ENCODE measurements at places on chromosomes 4 and X.

GRCh38 chrX:110180176-110180927, 137.5 kb downstream of the AMMECR1 start:
- DNase-seq, result peak; percentile 78

DNA sequence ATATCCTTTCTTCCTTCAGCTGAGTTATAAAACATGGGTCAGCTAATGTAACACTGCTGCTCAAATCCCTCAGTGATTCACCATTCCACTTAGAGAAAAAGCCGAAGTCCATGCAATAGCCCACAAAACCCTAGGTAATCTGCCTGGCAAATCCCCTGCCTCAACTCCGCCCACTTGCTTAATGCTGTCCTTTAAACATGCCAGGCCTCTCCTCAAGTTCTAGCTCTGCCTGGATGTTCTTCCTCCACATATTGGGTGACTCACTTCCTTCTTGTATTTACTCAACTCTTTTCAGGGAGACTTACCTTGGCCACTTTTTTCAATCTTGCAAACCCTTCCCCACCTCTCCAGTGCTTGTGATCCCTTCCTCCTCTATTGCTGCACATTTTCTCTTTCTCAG, 89.8 kb downstream of the EMCN start:
- peak; percentile 96 for DNase-seq

DNA sequence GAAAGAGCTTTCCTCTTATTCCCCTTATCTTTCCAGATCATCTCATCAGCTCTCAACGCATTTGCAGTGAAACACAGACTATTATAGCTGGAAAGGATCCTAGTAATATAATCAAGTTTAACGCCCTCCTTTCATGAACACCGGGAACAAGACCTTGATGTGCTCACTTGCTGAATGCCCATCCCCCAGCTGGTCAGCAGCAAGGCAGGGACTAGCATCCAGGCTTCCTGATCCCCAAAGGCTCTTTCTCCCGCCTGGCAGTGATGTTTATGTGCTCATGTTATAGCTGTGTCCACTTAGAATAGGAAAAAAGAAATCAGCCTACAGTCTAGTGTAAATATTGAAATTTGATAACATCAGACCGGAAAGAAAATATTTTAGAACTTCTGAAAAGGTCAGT, 24.6 kb downstream of the GPC4 start:
- no peak for DNase-seq

GRCh38 chr4:147492306-147492705, 11.4 kb downstream of the EDNRA start:
- no peak for DNase-seq

DNA sequence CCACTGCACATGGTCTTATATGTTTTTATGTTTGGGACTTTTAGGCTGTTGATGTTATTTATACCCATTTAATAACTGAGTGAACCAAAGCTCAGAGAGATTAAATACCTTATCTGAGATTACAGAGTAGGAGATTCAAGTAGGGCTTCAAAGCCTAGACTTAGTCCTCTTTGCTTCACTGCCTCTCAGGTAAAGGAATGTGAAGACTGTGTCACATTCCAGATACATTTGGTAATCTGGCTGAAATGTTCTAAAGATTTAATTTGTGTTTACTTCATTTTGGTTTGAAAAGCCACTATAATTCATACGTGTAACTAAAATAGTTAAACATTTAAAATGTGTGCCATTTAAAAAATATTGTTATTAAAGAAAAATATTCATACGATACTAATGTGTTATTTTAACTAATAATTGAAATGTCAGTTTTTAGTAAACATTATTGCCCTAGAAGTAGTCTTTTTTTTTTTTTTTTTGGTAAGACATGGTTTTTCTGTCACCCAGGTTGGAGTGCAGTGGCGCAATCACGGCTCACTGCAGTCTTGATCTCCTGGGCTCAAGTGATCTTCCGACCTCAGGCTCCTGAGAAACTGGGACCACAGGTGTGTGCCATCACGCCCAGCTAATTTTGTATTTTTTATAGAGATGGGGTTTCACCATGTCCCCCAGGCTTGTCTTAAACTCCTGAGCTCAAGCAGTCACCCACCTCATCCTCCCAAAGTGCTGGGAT, 54.3 kb downstream of the WWC2 start:
- DNase-seq, result no peak

- DNase-seq, result no peak
Observed at GRCh38 chr4:101127176-101127790, 220.0 kb downstream of the PPP3CA start.

GRCh38 chrX:9638871-9639270, 126.8 kb downstream of the GPR143 start:
- DNase-seq, result no peak

DNA sequence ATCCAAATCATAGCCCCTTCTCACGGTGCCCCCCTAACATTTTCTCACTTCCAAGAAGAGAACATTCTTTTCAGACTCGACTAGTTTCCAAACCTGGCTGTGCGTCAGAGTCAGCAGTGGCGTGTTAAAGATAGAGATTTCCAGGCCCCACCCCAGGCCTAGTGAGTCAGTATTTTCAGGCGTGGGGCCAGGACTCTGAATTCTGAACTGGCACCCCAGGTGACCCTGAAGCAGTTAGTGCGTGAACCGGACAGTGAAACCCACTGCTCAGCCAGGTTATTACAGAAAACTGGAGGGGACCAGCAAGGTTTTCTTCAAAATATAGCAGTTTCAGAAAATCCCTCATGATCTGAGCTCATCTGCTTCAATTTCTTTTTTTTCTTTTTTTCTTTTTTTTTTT, 35.0 kb upstream of the BCOR start:
- peak; percentile 61 for DNase-seq

DNA sequence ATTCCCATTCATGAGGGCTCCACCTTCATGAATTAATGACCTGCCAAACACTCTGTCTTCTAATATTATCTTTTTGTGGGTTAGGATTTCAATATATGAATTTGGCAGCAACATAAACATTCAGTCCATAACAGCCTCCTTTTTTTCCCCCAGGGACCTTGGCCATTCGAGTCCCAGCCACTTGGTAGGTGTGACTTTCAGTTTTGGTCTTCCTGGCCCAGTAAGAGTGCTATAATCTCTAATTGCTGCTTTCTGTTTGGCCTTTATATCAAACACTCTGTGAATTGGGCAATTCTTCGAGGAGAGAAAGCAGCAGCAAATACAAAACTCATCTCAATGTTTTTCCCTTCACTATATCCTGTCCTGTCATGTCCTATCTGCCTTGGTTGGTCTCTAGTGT, 12.4 kb upstream of the RADX start:
- no peak for DNase-seq

GRCh38 chr4:5758741-5759140, 47.7 kb downstream of the EVC start:
- DNase-seq, result peak; percentile 97

DNA sequence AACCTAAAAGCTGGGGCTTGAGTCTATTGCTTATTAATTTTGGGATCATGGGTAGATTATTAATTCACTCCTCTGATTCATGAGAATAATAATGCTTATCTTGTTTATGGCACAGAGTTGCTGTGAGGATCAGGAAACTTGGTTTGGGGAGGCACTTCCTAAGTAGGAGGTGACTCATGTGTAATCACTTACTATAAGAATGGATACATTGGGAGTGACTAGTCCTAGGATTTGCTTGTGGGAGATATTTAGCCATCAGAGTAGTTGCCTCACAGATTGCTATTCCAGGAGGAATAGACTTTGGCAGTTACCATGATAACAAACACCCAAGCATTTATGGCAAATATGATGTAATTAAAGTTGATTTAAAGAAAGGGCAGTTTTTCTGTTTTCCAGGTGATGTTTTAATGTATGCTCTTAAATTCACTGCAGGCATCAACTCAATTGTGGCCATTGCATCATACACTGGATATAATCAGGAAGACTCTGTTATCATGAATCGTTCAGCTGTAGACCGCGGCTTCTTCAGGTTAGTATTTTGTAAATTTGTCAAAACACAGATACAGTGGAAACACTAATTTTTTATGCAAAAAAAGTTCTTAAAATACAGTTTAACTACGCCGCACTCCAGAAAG, 41.9 kb downstream of the POLR2B start:
- DNase-seq, result peak; percentile 92

DNA sequence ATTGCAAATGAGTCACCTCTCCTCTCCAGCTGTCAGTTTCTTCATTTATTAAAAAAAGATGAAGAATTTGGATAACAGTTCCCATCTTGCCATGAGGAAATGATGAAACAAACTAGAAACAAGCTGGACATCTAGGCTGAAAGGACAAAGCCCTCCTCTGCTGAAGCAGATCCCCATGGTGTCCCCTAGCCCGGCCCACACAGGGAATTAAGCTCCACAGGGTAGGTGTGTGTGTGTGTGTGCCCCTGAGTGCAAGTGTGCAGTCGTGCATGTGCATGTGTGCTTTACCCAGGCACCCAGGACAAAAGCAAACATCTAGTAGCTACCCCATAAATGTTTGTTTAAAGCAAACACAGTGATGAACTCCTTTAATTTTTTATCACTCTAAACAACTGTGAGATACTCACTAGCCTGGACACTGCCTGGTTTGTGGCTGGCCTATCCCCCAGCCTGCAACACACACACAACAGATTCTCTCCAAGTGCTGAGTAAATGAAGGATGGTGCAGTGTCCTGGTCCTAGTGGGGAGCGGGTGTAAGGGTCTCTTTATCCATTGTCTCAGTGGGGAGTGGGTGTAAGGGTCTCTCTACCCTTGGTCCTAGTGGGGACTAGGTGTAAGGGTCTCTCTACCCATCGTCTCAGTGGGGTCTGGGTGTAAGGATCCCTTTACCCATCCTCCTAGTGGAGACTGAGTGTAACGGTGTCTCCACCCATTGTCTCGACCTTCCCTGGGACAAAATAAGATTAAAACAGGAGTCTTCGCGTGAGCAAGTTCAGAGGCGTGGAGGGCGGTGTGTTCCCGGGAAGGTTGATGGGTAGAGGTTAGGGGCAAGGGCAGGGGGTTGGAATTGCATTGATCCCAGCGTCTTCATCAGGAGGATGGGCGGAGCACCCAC, 688 bp upstream of the EVC start:
- DNase-seq, result no peak

- no peak for DNase-seq
Observed at GRCh38 chr4:4836044-4836443, 23.4 kb upstream of the MSX1 start.

DNA sequence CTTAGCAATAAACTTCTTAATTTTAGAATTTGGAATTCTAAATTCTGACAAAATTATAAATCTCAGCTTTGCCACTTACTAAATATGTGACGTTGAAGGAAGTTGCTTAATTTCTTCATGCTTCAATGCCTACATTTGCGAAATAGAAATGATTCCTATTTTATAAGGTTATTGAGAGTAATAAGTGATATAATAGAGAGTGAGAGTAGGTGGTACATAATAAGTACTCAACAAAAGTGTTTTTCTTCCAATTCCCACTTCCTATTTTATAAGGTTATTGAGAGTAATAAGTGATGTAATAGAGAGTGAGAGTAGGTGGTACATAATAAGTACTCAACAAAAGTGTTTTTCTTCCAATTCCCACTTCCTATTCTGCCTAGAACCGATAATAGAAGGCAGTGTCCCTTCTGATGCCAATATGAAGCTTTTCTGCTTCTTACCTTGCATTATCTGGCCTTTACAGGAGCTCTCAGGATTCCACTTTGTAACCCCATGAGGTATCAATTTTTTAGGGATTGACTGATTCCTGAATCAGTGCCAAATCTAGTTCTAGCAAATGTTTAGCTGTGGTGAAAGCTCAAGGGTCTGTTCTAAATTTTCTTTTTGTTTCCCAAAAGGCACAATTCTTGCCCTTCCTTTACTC, 31.4 kb downstream of the VSIG4 start:
- DNase-seq, result no peak

DNA sequence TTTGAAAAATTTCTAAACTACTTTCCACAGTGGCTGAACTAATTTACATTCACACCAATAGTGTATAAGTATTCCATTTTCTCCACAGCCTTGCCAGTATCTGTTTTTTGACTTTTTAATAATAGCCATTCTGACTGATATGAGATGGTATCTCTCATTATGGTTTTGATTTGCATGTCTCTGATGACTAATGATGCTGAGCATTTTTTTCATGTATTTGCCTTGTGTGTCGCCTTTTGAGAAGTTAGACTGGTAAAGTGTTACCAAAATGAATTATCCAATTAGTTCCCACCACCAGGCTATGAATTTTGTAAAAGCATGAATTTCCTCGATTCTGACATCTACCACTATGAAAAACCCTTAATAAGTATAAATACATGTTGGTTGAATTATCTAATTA, 242.2 kb upstream of the GK2 start:
- DNase-seq, result no peak

GRCh38 chrX:132171881-132172280, 44.1 kb upstream of the FRMD7 start:
- DNase-seq, result no peak

DNA sequence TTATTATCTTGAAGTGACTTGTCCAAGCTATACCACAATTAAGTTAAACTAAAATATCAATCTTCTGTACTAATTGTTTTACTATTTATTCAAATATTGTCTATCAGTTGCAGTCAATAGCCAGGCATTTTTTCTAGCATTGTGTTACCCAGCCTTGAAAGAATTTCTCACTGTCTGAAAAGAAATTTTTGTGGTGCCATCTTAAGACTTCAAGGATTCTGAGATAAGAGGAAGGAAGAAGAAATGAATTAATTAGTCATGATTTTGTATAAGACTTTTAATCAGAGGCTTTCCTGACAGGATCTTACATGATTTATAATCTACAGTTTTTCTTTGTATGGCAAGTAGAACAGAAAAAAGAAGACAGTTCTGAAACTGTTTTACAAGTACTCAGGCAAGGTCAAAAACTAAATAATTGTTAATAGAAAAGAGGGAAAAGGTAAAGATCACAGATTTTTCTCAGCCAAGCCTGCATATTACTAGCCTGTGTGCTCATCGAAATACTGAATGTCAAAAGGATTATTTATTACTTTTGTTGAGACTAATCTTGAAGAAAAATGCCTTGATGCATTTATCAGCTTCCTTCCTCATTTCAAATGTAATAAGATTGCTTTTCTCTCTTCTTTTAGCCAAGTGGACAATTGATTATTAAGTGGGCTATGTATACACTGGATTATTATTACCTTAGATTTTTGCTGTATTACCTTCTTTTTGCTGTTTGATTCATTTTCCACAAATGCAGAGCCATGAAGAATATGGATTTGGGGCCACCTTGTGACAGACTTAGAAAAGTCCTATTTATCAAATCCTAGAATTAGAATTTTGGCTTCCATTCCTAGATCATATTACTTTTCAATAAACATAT, 53.8 kb downstream of the CXCL1 start:
- DNase-seq, result peak; percentile 29

DNA sequence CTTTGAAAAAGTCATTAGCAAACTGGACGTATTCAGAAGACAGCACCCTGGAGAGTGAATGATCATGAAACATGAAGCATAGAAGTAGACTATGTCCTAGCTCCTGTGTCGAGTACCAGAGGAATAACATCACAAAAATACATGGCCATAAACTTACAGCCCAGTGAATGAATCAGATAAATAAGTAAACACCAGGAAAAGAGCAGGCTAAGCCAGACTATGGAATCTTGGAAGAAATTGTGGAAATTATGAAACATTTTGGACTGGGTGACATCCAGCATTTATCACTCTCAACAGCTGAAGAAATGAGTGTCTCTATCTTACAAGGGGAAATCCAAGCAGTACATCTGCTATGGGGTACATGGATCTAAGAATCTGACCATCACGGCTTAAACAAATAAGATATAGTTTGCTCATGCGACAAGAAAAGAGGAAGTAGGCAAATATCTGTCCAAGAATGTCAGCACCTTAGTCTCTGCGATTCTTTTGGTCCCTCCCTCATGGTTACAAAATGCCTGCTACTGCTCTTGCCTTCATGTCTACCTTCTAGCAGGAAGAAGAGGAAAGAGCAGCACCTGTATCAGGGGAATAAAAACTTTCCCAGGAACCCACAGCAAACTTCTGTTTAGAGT, 481.5 kb downstream of the BCOR start:
- DNase-seq, result no peak

- DNase-seq, result peak; percentile 60
Observed at GRCh38 chrX:50430917-50431575, 39.6 kb downstream of the DGKK start.
